Frontal cortex (tissue), 4 donors: ENCODE measurements at places on chromosomes 3 and 15.

DNA sequence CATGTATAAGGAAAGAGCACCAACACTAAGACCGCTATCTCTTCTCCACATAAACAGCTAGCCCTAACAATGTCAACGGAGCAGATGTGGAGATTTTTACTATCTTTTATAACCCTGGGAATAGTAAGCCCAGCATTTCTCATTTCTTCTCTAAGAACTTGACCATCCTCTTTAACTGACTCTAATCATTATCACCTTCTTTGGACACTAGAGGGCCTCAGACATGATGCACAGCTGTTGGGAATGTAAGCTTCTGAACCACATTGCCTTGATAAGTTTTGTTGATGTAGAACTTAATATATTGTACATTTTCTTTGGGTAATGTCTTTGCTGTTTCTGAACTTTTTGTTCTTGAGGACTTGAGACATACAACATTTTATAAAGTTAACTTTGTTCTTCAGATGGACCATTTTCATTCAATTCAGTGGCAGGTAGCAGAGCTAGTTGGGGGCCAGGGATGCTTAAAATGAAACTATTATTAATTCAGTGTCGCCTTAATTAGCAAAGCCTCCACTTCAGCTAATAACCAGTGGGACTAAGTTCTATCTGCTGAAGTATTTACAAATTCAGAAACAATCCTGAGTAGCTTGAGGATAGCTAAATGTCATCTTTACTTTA is 9.6 kb upstream of the TAGLN3 start:
- DNase-seq = no peak

- DNase-seq = no peak
These were observed 30.3 kb upstream of the RNF7 start for GRCh38 chr3:141707741-141708203.

GRCh38 chr15:74252291-74252690 is 16.2 kb downstream of the CCDC33 start:
- DNase-seq = no peak

GRCh38 chr15:70132139-70132538 is 34.4 kb upstream of the TLE3 start:
- DNase-seq = no peak

DNA sequence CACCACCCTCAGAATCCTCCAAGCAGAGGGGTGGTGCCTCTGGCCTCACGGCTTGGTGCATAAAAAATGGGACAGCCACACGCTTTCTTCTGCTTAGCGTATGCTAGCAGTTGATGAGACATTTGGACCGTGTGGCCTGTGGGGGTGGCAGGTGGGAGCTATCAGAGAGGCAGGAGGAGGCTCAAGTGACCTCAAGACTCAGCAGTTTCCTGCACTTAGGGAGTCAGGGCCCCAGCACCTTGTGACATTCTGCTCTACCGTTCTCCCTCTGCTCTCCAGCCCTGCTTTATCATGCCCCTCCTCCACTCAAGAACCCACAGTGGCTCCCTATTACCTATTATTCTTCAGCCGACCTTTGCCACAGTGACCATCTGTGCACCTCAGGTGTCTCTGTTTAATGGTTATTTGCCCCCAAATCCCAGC is 41.0 kb upstream of the CGNL1 start:
- DNase-seq = no peak

- DNase-seq = no peak
These were observed 1032.4 kb downstream of the MCTP2 start for GRCh38 chr15:95263751-95264150.

DNA sequence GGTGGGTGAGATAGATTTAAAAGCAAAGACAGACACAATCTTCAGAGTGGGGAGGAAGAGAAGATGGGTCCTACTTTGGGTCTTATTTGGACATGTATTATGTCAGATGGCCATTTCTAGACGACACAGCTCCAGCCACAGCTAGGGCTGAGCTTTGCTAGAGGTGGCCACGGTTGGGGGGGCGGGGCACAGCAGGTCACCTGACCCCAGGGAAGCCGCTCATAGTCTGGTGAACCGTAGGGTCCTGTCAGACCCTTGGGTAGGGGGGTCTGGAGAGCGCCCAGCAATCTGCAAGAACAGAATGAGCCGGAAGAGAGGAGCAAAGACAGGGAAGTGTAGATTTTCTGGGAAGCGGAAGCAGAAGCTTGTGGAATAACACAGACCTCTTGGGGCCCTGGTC is 6.6 kb downstream of the EPB42 start:
- no peak for DNase-seq
